ENCODE measurements at places on chromosomes 16 and 17.
A peak's percentile ranks its signal among the peaks of the same experiment; 100 is the strongest.

DNA sequence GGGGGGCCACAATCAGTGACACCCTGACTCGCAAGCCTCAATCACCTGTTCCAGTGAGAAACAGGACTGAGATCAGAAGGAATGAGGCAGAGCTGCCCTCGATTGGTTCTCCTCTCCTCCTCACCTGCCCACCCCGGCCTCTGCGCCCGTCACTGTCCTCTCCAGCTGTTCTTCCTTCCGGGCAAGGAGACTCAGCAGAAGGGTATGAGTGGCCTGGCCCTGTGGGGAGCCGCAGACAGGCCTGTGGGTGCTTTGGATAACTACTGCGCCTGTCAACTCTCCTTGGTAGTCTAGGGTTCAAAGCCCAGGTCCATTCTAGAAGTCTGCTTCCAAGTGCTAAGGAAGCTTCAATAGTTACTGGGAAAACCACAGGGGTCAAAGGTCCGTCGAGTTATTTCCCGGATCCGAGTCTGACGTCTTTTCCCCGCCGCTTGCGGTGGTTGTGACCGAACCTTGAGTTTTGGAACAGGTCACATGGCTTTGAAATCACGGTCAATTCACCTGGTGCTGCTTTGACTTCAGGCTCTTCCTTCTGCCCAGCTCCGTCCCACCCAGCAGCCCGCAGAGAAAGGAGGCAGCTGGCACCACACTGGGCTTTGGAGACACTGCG, 8.3 kb downstream of the CARD14 start:
- no peak for DNase-seq

GRCh38 chr17:29565643-29566472, 979 bp downstream of the ABHD15 start:
- peak; percentile 65 for DNase-seq

DNA sequence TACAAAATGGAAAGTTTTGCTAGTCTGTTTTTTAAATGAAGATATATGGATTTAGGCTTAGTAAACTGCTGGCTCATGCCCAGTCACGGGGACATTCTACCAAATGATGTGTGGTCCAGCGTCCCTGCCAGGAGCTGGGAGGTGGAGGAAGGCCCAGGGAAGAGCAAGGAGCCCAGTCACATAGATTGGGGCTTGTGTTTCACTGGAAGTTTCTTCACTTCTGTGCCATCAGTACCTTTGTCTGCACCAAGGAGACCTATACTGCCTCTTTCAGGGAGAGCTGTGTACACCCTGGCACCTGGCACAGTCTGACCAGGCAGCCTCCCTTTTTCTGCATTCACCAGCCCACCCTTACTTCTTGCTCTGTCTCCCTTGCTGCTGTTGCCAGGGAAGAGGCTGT, 32.6 kb upstream of the ERN1 start:
- no peak for DNase-seq

DNA sequence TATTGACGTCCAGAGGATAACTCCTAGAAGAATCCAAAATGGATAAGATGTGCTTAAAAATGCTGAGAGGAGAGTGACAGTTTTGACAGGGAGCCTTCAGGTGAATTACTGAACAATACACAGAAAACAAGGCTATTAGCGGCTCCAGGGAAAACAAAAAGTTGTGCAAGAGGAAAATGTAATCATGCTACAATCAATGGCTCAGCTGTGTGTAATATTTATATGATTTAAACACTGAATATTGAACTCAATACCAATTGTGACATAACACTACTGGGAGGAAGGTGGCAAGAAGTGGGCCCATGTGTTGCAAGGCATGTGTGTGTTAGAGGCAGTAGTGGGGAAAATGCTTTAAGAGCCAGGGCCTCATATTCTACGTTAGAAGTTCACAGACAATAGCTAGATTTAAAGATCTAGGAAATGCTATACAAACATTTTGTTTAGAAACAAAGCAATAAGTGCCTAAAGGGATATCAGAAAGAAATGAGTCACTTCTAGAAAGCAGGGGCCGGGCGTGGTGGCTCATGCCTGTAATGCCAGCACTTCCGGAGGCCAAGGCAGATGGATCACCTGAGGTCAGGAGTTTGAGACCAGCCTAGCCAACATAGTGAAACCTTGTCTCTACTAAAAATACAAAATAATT, 253.2 kb upstream of the IRX5 start:
- DNase-seq = no peak

DNA sequence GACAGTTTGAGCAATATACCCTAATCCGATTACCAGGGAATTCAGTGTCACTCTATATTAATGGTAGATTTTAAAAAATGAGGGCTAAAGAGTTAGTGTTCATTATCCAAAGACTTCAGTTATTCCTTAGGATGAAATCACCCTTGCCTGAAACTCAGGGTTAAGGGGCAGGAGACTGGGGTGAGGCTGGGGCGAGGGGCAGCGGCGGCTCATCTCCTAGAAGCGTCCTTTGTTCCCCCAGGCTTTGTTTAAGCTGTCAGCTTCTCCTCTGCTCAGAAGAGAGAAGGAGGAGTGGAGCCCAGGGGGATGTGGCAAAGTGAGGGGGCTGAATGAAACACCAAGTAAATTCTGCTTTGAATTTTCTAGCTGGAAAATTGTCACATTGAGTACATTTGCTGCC, 117.7 kb upstream of the ELAC2 start:
- DNase-seq = no peak

DNA sequence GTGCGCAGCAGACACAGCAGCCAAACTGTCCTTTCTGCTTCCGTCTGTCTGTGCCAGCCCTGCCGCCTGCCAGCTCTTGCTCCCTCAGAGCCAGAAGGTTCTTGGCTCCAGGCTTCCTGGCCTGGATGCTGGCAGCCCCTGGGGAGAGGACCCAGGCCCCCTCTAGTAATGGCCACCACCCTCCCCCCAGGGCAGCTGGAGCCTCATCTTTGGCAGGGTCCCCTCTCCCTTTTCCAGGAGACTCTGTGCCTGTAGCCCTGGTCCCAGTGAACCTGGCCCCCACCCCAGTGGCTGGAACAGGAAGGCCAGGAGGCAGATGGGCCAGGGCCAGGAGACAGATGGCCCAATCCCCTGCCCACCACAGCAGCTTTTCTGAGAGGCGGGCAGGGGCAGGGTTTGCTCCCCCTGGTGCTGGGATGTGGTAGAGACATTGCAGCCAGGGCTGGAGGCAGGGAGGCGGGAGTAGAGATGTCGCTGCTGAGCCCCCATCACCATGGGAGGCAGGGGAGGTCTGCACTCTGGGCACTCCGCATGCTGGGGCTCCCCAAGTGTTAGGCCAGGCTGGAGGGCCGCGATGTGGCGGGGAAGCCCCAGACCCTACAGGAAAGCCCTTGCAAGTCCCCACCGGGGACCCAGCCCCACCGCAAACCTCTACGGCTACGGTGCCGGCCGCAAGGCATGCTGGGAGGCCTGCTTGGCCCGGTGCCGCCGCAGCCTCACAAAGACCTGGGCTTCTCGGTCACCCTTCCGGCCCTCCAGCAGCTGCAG, 16.7 kb downstream of the UNC13D start:
- DNase-seq = peak; percentile 67

- no peak for DNase-seq
Observed at GRCh38 chr16:54455030-54455725, 168.6 kb upstream of the IRX3 start.

- peak; percentile 62 for DNase-seq
Observed at GRCh38 chr16:89319886-89320781, 102.6 kb downstream of the ZNF778 start.

GRCh38 chr17:78322858-78323455, 36.9 kb downstream of the SOCS3 start:
- no peak for DNase-seq

- no peak for DNase-seq
Observed at GRCh38 chr17:48998587-48999440, 1.6 kb downstream of the IGF2BP1 start.

DNA sequence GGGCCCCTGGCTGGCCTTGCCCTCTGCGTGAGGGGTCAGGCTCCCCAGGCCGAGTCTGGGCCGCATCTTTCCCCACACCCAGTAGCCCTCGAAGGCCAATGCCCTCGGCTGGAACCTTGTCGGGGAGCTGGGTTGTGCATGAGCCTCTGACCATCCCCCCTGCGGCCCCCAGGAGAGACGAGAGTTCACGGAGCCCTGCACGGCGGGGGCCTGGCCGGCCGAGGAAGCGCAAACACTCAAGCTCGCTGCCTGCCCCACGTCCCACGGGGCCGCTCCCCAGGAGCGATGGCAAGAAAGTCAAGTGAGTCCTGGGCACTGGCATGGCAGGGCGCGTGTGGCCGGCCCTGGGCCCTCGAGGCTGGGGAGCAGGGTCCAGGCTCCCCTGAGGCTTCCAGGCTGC, 57.3 kb downstream of the BAHCC1 start:
- DNase-seq = no peak

GRCh38 chr17:44115585-44116415, 7.6 kb downstream of the HDAC5 start:
- DNase-seq = no peak

- DNase-seq = peak; percentile 28
Observed at GRCh38 chr16:27246439-27246838, 22.1 kb downstream of the NSMCE1 start.

- peak; percentile 43 for DNase-seq
Observed at GRCh38 chr16:11743308-11744074, 834 bp upstream of the TXNDC11 start.

- peak; percentile 28 for DNase-seq
Observed at GRCh38 chr17:29573871-29574731, 5.6 kb downstream of the TP53I13 start.

- no peak for DNase-seq
Observed at GRCh38 chr16:50268352-50268751, 2.0 kb downstream of the ADCY7 start.

- no peak for DNase-seq
Observed at GRCh38 chr17:1936766-1937165, 88.4 kb downstream of the RTN4RL1 start.

DNA sequence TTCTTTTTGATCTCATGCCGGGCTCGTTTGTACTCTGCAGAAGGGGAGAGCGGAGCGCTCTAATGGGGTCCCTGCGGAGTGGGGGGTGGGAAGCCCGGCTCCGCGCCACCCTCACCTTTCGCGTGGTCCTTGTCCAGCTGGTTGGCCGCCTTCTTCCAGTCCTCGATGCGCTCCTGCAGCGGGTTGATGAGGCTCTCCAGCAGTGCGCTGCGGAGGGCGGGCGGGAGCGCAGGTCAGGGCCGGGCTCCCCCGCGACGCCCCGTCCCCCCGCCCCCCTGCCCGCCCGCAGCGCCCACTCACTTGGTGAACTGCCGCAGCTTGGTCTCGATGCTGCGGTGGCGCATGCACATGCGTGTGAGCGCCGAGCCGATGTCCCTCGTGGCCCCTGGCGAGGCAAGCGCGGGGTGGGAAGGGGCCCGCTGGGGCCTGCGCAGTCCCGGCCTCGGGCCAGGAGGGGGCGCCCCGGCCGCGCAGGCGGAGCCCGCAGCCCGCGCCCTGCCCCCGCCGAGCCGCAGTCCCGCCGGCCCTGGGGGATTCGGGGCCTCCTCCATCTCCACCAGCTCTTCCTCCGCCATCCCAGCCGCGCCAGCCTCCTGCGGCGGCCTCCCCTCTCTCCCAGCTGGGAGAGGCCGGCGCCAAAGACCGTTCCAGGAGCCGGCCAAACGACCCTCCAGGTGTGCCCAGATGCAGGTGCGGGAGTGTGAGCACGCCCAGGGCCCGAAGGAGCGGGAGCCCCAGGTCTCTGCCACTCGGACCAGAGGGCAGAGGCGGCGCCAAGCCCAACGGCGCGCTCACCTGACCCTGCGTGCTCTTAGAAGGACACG, 6.0 kb downstream of the MTSS2 start:
- DNase-seq = no peak

DNA sequence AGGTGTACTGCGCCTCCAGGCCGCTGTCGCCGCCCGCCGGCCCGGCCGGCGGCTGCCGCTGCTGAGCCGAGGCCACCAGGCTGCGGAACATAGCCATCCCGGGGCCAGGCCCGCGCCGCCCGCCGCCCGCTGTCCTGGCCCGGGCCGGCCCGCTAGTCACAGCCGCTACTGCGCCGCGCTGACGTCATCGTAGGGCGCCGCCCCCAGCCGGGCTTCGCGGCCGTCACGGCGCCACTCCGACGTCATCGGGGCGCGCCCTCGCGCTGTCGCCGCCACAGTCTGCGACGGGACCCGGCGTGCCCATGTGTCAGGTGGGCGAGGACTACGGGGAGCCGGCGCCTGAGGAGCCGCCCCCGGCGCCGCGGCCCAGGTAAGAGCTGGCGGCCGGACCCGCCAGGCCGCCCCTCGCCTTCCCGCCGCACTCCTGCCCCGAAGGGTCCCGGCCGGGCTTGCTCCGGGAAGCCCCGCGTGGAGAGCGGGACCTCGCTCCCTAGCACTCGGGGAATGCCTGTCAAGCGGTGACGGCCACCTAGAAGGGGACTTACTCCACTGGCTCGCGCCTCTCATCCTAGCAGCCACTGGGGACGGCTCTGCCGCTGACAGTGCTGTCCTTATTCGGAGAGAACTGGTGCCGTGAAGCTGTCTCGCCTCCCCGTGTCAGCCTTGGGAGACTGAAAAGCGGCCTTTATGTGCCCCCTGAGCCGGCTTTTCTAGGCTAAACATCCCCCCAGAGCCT, at the start of the genes CTU2 and RNF166:
CTU2 (plus strand) TSS at position 275 of the 736 bp plus-strand sequence; CDS start at position 303, 28 bp downstream.
RNF166 (minus strand) TSS at position 180 of the 736 bp plus-strand sequence; CDS start at position 97, 83 bp downstream.
- peak; percentile 96 for DNase-seq
